ENCODE measurements at places on chromosomes 12 and 14.

- no peak for DNase-seq
Measured at GRCh38 chr12:97022536-97023230, 115.6 kb downstream of the NEDD1 start.

DNA sequence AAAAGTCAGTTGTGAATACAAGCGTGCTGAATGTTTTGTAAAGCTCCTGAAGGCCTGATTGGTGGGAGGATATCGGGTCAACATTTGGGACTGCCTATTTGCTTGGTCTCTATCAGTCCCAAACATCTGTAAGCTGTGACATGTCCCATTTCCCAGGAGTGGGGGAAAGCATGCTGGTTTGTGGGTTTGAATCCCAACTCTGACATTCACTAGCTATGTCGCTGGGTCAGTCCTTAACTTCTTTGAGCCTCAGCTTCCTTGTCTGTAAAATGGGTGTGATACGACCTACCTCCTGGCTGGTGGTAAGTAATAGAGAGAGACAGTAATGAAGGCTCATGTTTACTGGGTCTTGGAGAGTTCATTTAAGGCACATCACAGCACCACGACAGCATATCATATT lies 136.7 kb downstream of the CHST11 start:
- no peak for DNase-seq

GRCh38 chr12:116719731-116720528 lies 17.9 kb downstream of the SPRING1 start:
- DNase-seq, result no peak

DNA sequence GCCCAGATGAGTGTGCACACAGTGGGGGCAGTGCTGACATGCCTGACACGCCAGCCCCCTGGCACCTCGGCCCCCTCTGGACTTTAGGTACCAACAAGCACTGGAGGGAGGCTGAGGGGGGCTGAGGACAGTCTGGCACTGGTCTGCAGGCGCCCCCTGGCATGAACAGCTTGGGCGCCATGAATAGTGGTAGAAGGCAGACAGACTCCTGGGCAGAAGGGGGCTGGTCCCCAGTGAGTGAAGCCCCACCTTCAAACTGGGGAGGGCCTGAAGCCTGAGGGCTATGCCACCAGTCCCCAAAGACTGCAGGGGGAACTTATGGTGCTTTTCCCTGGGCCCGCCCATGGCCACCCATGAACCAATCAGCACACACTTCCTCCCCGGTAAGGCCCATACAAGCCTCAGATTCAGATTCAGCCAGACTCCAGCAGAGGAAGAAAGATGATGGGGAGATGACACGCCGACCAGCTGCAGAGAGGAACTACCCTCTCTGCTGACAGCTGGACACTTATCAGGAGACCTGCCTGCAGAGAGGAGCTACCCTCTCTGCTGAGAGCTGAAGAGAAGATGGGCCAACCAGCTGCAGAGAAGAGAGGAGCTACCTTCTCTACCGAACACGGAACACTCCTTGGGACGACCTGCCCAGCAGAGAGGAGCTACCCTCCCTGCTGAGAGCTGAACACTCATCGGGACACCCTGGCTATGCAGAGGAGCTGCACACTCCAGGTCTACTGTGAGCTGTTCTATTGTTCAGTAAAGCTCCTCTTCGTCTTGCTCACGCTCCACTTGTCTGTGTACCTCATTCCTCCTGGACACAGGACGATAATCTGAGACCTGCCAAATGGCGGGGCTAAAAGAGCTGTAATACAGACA lies 324.5 kb downstream of the PCNX1 start:
- DNase-seq, result no peak

DNA sequence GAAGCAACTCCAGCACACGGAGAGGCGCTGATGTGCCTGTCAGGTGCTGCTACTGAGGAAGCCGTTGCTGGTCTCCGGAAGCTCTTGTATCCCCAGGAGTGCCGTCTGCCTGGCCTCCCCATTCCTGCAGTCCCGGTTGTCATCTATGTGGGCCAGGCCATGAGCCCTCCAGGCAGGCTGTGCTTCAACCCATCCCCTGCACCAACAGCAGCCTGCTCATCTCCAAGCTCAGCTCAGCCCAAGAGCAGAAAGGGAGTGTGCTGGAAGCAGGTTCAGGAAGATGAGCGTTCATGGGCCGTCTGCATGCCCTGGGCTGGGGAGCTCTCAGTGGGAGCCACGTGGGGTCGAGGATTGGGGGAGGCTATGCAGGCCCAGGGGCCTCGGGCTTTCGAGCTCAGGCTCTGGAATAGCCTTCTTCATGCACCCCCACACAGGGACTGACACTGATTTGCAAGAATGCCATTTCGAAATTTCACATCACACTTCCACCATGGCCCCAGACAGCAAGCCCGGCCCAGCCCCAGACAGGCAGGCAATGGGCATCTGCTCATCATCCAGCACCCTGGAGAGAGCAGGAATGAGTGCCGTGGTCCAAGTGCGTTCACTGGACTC lies 164.5 kb downstream of the KIF26A start:
- DNase-seq, result no peak

- no peak for DNase-seq
Measured at GRCh38 chr12:82514880-82515279, 156.6 kb downstream of the METTL25 start.

GRCh38 chr14:93790966-93791365 lies 2.7 kb upstream of the PRIMA1 start:
- no peak for DNase-seq

GRCh38 chr14:22332686-22333421 lies 256.2 kb downstream of the DAD1 start:
- no peak for DNase-seq

GRCh38 chr12:122106843-122107242 lies 28.3 kb downstream of the MLXIP start:
- no peak for DNase-seq

DNA sequence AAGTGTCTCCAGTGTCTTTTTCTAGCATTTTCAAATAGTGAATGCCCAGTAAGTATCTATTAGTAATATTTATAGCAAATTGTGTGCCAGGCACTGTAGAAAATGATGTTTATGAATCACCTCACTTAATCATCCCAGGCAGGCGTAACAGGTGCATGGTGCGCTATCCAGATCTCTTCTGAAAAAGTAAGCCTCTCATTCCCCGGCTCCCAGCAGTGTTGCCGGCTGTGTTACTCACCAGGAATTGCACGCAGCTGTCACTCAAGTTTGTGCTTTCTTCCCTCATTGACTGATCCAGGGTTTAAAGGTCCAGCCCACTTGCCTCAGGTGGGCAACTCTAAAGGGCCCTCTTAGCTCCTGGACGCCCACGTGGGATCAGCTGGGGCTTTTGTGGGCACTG lies 173.8 kb upstream of the RASSF8 start:
- no peak for DNase-seq

GRCh38 chr12:76618031-76618430 lies 58.5 kb upstream of the OSBPL8 start:
- DNase-seq, result no peak

GRCh38 chr14:44979740-44980356 lies 17.9 kb downstream of the TOGARAM1 start:
- no peak for DNase-seq

DNA sequence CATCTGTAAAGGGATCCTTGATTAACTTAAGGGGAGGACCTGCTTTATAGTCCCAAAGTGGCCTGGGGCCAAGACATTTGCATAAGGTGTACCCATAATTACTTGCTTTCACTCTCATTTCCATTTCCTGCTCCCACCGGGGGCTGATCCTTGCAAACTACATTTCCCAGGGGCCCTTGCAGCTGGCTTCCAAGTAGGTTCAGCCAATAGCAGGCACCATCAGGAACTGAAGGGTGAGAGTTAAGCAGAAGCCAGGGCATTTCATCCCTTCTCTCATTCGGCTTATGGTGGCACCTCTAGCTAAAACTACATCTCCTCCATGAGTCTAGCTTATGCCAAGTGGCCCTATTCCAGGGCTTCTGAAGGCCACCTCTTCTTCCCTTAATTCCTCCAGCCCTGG lies 88.8 kb downstream of the CCDC60 start:
- no peak for DNase-seq

DNA sequence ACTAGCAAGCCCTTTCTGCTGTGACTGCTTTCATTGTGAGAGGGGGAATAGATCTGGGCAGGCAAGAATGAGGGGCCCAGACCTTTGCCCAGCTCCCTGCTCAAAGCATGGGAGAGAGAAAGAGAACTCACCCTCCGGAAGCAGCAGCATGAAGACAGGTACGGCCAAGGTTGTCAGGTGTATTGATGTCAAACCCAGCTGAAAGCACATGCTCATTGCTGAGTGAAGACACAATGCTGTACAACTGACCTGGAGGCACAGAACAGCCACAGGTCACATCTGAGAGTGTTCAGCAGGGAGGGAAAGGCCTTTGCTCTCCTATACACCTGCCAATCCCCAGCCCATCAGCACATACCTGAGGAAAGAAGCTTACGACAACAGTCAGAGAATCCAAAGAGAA lies 5.5 kb downstream of the ANKRD52 start:
- no peak for DNase-seq

DNA sequence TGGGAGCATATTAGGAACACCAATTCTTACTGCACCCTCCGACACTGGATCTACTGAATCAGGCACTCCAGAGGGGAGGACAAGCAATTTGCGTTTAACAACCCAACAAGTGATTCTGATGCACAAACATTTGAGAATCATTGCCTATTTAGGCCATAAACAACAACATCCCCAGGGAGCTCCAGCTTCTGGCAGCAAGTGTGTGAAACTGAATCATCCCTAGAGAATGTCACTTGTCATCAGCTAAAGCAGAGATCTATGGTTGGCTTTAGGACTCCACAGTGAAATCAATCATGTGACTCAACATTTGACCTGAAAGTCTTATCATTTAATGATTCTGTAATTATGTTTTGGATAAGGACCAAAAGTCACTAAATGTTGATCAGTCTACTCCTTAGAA lies 505.0 kb upstream of the FLRT2 start:
- DNase-seq, result no peak

- DNase-seq, result peak; percentile 93
Measured at GRCh38 chr14:104094709-104095425, 9.4 kb downstream of the ASPG start.

GRCh38 chr12:116609319-116610114 lies 50.3 kb downstream of the MAP1LC3B2 start:
- peak; percentile 30 for DNase-seq

- DNase-seq, result no peak
Measured at GRCh38 chr12:61808856-61809255, 451.3 kb upstream of the USP15 start.

- no peak for DNase-seq
Measured at GRCh38 chr12:48105321-48105866, 485 bp downstream of the SENP1 start.

GRCh38 chr12:116303929-116304328 lies 26.4 kb upstream of the MED13L start:
- no peak for DNase-seq

- no peak for DNase-seq
Measured at GRCh38 chr12:49231878-49232655, 32.8 kb upstream of the TUBA1C start.
